Activated naive CD4-positive, alpha-beta T cell (primary cell): ENCODE measurements at places on chromosomes 5 and 9.

- DNase-seq: no peak
Measured at GRCh38 chr9:114928136-114928535, 2.3 kb downstream of the TNFSF8 start.

DNA sequence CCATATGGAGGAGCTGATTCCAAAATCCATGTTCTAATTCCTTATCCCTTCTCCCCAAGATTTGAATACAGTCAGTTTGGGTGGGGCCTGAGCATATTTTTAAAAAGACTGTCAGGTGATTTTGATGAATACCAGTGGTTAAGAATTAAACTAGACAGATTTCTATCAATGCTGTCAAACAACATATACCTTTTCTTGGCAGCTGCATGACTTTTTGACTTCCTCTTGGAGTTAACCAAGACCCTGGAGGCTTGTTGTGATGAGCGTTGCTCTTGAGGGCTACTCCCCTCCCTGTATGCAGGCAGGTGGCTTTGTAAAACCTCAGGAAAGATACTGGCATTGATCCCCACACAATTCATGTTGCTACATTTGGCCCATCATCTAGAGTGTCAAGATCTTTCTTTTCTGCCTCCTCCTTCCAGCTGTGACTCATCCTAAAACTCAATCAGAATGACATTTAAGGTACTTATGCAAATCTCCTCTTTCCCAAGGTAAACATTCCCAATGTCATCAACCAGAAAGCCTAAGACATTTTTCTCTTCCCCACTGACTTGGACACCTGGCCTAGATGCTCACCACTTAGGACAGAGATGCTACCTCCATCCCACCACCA lies 61.7 kb downstream of the PPP2R2B start:
- DNase-seq: no peak

DNA sequence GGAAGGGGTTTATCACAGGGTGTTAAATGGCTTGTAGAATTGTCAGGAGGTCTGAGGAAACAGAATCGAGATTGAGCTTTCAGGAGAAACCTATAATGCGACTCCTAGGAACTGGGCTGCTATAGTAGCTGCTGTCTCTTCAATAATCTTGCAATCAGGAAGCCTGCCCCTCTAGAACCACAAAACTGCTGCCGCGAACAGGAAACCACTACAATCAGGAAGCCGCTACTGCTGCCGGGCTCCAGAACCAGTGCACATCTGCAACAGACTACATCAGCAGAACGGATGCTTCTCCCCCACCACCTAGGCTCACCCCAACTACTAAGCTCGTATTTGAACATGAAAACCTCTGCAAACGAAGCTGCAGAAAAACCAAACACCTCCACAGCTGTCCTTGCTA lies 31.6 kb downstream of the TNFSF8 start:
- DNase-seq: peak; percentile 66

DNA sequence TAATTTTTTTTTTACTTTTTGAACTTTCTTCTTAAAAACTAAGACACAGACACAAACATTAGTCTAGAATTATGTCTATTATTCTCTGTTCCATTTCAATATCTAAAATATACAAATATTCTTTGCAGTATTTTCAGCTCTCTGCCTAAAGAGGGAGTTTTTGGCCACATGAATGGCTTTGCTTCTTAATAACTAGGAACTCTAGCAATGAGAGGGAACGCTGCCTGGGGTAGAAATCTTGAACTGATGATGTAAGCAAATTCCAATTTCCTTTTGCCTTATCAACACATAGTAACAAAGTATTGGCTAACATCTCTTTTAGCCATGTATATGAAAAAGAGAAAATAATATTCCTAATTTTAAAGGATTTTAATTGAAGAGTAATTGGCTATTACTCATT lies 51.9 kb downstream of the SLC25A46 start:
- DNase-seq: no peak

- no peak for DNase-seq
Measured at GRCh38 chr9:93612796-93613154, 36.4 kb downstream of the PHF2 start.

DNA sequence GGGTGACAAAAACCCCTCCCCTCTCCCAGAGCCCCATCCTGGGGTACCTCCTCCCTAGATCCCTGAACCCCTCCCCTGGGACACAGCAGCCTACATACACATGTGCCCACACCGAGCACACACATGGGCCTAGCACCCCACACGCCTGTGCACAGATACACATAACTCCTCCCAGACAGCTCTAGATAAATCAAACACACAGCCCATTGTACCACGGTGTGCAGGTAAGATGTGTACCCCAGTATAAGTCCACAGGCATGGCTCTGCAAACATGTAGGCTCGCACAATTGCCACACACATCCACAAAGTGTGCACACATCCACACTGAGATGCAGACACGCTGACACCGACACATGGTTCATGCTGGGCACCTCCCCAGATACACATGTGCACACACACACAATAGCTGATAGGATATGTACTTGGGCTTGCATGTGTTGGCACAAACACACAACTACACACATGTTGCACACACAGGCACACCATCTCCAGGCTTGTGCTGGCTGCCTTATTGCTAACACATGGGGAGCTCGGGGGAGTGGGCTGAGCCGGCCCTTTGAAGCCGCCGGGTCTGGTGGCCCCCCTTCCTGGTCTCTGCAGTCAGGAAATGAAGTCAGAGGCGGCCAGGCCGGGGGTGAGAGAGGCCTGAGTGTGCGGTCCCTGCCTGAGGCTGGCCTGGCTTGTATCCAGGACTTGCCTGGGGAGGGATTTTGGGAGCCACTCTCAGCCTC lies 30.2 kb downstream of the GOLGA2 start:
- no peak for DNase-seq

DNA sequence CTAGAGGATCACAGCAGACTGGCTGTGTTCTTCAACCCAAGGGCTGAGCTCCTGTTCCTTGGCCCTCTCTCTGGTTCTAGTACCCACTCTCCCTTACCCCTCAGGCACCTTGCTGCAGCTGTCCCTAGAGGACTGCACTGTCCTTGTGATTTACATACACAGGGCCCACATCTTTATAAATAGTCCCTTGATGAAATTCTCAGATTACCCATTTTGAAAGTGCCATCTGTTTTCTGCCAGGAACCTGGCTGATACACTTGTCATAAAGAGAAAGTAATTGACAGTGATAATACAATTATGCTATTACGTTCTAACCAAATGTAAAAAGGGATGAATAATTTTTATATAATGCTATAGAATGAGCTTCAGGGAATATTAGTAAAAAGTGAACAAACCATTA lies 16.5 kb upstream of the SPARC start:
- DNase-seq: no peak

GRCh38 chr9:36532353-36532752 lies 40.3 kb upstream of the MELK start:
- no peak for DNase-seq

DNA sequence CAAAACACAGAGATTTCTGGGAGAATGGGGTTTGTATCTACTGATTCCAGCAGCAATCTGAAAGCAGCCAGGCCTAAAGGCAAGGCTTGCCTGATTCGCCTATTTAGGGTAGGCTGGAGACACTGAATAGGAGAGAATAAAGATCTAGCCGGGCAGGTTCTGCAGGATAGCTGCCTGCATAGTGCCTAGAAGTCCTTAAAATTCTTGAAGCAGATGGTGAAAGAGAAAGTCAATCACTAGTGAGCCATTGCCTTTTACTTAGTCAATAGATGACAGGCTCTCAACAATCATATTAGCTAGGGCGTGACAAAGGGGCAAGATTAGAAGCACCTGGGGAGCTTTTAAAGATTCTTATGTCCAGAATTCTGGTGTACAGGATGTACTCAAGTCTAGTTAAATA lies 522.7 kb downstream of the HTR1A start:
- DNase-seq: no peak

- DNase-seq: no peak
Measured at GRCh38 chr5:87829217-87829551, 416.5 kb upstream of the CCNH start.

GRCh38 chr5:10503997-10504793 lies 59.7 kb upstream of the ANKRD33B start:
- no peak for DNase-seq

GRCh38 chr9:133463864-133464615 lies 4.3 kb downstream of the CACFD1 start:
- DNase-seq: no peak

DNA sequence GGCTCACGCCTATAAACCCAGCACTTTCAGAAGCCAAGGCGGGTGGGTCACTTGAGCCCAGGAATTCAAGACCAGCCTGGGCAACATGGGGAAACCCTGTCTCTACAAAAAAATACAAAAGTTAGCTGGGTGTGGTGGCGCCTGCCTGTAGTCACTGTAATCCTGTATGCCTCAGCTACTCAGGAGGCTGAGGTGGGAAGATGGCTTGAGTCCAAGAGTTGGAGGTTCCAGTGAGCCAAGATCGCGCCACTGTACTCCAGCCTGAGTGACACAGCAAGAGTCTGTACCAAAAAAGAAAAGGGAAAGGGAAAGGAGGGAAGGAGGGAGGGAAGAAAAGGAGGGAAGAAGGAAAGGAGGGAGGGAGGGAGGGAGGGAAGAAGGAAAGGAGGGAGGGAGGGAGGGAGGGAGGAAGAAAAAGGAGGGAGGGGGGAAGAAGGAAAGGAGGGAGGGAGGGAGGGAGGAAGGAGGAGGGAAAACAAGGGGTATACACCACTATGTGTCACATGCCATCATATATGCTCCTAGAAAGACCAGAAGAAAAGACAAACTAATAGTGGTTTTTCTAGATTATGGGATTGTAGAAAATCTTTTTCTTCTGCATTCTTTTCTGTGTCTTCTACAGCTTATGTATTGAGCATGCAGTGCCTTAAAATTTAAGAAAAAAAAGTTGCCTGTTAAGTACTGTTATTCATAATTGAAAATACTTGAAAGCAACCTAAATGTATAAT lies 240.1 kb downstream of the DENND1A start:
- DNase-seq: no peak

GRCh38 chr9:16575986-16576245 lies 294.6 kb downstream of the BNC2 start:
- no peak for DNase-seq

GRCh38 chr5:140608722-140609121 lies 24.3 kb downstream of the CD14 start:
- DNase-seq: no peak

GRCh38 chr5:114153392-114153791 lies 208.5 kb upstream of the KCNN2 start:
- no peak for DNase-seq

GRCh38 chr9:116154334-116154975 lies 864 bp downstream of the PAPPA start:
- DNase-seq: no peak

- no peak for DNase-seq
Measured at GRCh38 chr5:78162253-78162862, 132.1 kb downstream of the AP3B1 start.

DNA sequence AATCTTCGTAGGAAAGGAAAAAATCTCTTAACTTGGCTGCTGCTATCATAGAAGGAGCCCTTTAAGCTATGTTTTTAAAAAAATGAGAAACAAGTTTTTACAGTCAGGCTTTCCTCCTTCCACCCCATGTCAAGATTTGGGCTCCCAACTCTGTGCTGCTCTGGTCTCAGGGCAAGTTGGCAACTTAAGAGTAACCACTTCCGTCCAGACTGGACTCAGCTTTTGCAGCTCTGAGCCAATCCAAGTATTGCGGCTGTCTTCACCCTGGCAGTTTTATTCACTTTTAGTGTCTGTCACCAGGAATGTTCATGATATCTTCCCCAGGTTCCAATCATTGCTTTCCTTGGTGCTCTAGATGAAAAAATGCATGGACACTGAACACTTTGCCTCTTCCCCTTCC lies 115.9 kb upstream of the GAS1 start:
- DNase-seq: no peak

GRCh38 chr5:73705364-73705763 lies 79.4 kb downstream of the ARHGEF28 start:
- DNase-seq: no peak

DNA sequence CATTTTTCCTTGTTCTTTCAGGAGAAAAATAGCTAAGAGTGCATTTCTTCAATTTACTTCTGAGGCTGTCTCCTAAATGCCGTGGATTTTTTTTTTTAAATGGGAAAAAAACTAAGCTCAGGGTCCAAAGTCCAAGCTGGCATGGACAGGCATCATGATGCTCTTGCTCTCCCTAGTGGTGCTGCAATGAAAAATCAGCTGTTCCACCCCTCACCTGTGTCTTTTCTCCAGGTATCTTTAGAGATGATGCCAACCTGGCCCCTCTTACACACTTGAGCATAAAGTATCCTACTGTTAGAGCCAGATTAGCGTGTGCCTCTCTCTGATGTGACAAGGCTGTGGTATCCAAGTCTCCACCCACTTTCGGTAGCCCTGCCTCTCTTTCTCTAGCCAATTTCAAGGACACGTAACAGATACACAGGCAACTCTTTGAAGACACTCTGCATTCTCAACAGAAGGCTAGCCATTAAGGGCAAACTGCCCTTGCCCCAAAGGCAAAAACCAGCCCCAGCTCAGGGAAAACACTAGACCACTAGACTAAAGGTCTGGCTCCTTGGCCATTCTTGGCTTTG lies 208.8 kb downstream of the SAXO1 start:
- no peak for DNase-seq

DNA sequence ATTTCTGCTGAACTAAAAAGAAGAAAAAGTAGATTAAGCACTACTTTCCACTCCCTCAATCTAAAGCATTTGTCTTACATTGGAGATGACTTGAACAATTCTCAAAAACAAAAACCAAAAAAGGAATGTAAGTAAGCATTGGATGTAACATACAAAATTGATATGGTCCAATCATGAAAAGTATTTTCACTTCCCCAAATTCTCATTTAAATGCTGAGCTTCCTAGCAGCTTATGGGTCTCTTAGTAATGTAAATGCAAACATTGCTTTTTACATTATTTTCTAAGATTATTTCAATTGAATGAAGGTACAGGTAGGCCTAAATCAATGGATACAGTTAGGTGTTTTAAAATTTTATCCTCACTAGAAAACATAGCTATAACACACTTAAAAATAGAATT lies 20.0 kb downstream of the ANKH start:
- no peak for DNase-seq

- peak; percentile 81 for DNase-seq
Measured at GRCh38 chr9:71768388-71769174, at the start of gene CEMIP2. TSS of gene CEMIP2 (minus strand) at chr9:71768513. CDS start at chr9:71750373, 18,140 bp downstream.

DNA sequence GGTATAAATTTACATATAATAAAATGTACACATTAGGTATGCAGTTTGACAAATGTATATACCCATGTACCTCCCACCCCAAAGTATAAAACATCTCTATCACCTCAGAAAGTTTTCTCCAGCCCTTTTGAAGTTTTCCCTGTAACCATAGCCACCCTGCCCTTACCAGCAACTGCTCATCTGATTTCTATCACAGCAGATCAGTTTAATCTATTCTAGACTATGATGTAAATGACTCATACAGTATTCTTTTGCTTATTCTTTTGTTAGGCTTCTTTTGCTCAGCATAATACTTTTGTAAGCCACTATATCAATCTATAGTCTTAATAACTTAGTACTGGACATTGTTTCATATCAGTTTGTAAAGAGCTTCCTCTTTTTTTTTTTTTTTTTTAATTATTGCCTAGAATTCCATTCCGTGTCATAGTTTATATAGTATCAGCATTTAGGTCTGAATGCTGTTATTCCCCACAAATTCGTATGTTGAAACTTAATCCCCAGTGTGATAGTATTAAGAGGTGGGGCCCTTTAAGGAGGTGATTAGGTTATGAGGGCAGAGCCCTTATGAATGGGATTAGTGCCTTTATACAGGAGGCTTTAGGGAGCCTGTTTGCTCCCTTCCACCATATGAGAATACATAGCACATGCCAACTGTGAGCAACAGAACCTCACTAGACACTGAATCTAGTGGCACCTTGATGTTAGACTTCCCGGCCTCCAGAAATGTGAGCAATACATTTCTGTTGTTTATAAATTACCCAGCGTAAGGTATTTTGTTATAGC lies 20.3 kb downstream of the MELK start:
- no peak for DNase-seq
